ENCODE measurements at places on chromosomes 3 and 15. TPM values are rescaled to one million over a fixed set of nuclear protein-coding genes. Genes with fewer than 3 reads are reported as not detected.

DNA sequence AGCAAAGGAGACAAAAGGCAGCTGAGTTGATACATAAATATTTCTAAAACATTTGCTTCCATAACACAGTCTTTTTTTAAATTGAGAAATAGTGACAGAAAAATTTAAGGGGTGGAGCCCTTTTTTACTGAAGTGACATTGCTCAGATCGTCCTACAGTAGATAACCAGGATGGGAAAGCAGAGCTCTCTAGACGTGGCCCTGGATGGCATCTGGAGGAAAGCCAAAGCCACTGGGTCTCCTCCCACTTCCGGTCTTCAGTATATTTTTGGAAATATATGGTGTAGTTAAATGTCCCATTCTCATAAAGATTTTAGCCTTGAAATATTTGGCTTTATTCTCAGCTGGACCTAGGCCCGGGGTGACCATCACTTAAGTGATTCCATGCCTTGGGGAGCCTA is 326.1 kb downstream of the ZNF621 start:
- peaks cover 2% of the 10 kb centered on the region for H3K4me1 ChIP-seq
- H3K27ac ChIP-seq, result no peak overlapping the region
- peaks cover 10% of the 10 kb centered on the region for H3K27me3 ChIP-seq
- H3K36me3 ChIP-seq, result peaks cover under 1% of the 10 kb centered on the region
- no peak overlapping the region for H3K4me3 ChIP-seq

RAD51 gene
- 67.7 TPM for total RNA-seq

GRCh38 chr15:94265982-94266381 is 34.6 kb downstream of the MCTP2 start:
- DNase-seq, result no peak
- H3K4me1 ChIP-seq, result peaks cover 13% of the 10 kb centered on the region
- no peak overlapping the region for H3K27ac ChIP-seq
- no peak overlapping the region for H3K4me3 ChIP-seq
- H3K27me3 ChIP-seq, result no peaks in the 10 kb centered on the region

GATM gene
- total RNA-seq, result 5.0 TPM

GRCh38 chr3:46943237-46944187 is 33.0 kb downstream of the CCDC12 start:
- H3K27ac ChIP-seq, result no peak overlapping the region
- DNase-seq, result no peak
- H3K27me3 ChIP-seq, result no peaks in the 10 kb centered on the region
- H3K4me1 ChIP-seq, result peaks cover 57% of the 10 kb centered on the region

CPNE9 gene
- not detected for total RNA-seq

GRCh38 chr3:142878649-142879300 is 10.1 kb downstream of the PCOLCE2 start:
- no peak for DNase-seq
- no peak overlapping the region for H3K4me3 ChIP-seq
- H3K27ac ChIP-seq, result no peak overlapping the region
- H3K4me1 ChIP-seq, result peaks cover 6% of the 10 kb centered on the region
- H3K27me3 ChIP-seq, result peaks cover 17% of the 10 kb centered on the region

PLA2G4F gene
- total RNA-seq, result not detected

DNA sequence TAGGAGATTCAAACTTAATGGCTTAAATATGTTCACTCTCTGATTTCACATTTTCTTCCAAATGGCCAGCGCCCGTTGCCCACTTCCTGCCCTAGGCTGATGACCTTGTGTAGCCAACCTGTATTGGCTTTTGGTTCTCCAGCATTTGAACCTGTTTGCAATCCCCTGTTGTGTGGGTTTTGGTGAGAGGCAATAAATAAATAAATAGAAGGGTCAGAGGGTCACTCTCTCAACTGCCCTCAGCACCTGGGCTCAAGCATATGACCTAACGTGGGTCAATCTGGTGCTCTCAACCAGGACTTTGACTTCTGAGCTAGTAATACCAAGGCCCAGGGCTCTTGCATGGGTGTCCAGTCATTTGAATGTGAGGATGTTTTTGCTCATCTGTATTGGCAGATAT is 1.8 kb upstream of the SRP14 start:
- H3K36me3 ChIP-seq, result peaks cover 38% of the 10 kb centered on the region
- H3K27me3 ChIP-seq, result no peaks in the 10 kb centered on the region
- DNase-seq, result no peak
- H3K27ac ChIP-seq, result no peak overlapping the region
- peak overlapping the region; percentile 97 for H3K4me3 ChIP-seq
- peaks cover 57% of the 10 kb centered on the region for H3K4me1 ChIP-seq

GRCh38 chr3:161231861-161232260 is 10.8 kb downstream of the NMD3 start:
- peaks cover 9% of the 10 kb centered on the region for H3K4me1 ChIP-seq
- H3K36me3 ChIP-seq, result peaks cover 15% of the 10 kb centered on the region
- DNase-seq, result no peak
- no peak overlapping the region for H3K27ac ChIP-seq

- H3K27me3 ChIP-seq, result peaks cover 24% of the 10 kb centered on the region
- no peaks in the 10 kb centered on the region for H3K4me1 ChIP-seq
Observed at GRCh38 chr15:91061997-91062396, 38.1 kb upstream of the SV2B start.

AQP9 gene
- total RNA-seq, result not detected

ISG20 gene
- total RNA-seq, result 108 TPM

PAQR5 gene
- total RNA-seq, result 0.06 TPM

GPR149 gene
- not detected for total RNA-seq

DNA sequence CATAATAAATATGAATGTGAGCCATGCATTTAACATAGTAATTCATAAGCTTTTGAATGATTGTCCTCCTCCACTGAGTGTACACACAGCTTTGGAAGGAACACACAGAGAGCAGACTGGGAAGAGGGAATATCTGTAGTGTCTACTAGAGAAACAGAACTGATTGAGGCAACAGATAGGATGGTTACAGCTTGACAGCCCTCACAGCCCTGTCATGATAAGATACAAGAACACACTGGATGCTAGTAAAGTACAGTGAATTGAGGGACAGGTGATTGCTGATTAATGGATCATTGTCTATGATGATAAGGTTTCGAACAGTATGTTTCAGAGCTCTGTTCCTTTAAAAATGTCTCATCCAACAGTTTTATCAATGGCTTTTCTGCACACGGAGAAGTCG is 383.4 kb upstream of the GBE1 start:
- H3K4me1 ChIP-seq, result no peaks in the 10 kb centered on the region
- no peaks in the 10 kb centered on the region for H3K36me3 ChIP-seq
- no peak for DNase-seq

GRCh38 chr3:156586905-156587759 is 32.2 kb upstream of the SSR3 start:
- no peak overlapping the region for H3K27ac ChIP-seq
- H3K4me3 ChIP-seq, result no peak overlapping the region
- peaks cover 3% of the 10 kb centered on the region for H3K4me1 ChIP-seq

CSTA gene
- total RNA-seq, result not detected

TM4SF4 gene
- total RNA-seq, result not detected

All from activated naive CD8-positive, alpha-beta T cell treated with anti-CD3 and anti-CD28 coated beads for 36 hours (primary cell).